CD4-positive, alpha-beta T cell treated with Interferon gamma for 1 hour (primary cell): ENCODE measurements at places on chromosomes 11 and 22.

DNA sequence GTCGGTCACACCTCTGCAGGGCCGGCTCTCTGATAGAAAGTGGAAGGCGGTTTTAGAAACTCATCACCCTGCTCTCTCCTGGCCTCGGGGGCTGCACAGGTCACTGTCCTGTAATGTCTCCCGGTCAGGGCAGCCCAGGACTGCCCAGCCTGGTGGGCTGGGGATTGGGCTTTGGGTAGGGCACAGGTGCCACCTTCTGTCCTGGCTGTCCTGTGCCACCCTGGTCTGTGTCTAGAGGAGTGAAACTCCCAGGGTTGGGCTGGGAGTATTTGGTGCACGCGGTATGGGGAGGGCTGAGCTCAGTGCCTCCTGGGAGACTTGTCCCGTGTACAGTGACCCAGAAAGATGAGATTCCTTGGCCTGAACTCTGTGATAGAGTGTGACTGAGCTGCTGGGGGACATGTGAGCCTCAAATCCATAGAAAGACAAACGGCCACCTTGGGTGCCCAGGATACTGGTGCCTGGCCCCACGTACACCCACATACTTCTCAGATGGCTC lies 17.8 kb downstream of the SART1 start:
- no peak for DNase-seq

DNA sequence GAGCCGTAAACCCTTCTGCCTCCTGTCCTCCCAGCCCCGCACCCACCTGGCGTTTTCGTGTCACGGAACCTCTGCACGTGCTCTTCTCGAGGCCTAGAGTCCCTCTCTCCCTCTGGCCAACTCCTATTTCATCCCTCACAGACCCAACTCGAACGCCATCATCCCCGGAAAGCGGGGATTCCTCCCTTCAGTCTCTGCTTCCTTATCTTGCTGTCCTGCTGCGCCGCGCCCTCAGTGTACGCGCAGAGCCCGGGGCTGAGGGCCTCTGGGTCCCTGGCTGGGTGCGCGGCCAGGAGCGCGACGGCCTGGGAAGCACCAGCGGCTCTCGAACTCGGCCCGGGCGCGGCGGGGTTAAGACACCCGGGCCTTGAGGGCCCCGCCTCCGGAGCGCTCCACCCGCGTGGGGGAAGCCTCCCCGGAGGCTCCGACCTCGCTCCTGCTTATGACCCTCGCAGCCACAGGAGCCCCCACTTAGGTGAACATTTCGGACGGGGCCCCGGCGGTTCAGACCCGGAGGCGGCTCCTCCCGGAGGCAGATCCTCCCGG lies 398 bp upstream of the ATG16L2 start:
- peak; percentile 82 for DNase-seq

DNA sequence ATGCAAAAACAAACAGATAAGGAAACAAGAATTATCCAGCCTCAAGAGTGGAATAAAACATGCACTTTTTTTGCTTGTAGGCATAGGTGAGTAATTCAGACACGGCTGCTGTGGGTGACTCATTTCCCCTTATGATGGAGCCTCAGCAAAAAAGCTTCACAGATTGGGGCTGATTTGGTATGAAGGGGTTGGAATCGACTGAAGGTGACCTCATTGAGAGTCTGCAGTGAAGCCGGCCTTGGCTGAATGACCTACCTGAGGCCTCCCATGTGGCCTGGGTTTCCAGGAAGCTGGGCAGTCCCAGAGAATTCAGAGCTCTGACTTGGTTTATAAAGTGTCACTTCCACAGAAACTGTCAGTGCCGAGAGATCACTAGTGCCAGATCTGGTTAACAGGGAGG lies 34.2 kb upstream of the VPREB1 start:
- DNase-seq = no peak

GRCh38 chr22:32175683-32176644 lies 16.9 kb upstream of the C22orf42 start:
- no peak for DNase-seq

DNA sequence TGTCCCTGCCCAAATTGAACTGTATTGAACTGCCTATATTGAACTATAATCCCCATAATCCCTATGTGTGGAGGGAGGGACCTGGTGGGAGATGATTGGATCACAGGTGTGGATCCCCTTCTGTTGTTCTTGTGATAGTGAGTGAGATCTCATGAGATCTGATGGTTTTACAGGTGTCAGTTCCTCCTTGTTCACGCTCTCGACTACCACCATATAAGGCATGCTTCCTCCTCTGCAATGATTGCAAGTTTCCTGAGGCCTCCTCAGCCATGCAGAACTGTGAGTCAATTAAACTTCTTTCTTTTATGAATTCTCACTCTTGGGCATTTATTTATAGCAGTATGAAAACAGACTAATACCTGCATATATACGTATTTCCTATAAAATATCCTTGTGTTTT lies 206.5 kb upstream of the PDGFD start:
- no peak for DNase-seq

DNA sequence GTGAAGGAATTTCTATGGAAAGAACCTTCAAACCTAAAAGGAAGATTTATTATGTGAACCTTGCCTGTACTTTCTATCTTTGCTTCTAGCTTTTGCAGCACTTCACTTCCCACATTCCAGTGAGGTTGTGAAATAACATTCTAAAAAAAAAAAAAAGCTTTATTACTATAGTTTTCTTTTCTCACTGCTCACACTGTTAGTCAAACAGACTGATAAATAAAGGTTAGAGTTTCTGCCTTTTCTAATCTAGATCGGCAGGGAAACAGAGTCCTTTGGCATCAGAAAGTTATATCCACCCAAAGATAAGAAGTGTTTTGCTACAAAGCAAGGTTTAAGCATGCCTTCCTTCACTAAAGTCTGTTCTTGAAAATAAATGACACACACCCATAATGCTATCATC lies 2.8 kb downstream of the AAMDC start:
- no peak for DNase-seq

GRCh38 chr22:29663180-29663821 lies 56.5 kb upstream of the CABP7 start:
- no peak for DNase-seq

DNA sequence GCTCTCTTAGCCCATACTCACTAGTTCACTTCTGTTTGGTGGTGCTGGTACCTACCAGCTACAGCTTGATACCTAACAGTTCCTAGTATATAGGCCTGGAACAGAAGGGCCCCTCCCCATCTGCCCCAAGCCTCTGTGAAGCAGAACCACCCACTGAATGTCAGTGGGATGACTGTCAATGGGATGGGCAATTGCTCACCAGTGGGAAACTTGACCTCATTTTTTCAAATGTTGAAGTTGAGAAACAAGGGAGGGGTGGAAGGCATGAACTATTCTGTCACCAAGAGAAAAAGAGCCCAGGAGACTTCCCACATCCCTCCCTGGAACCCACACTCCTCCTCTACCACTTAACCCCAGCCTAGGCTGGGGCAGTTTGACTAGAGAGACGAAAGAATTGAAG lies at the start of gene NLRP10:
NLRP10 (minus strand) TSS at position 62 of the 400 bp plus-strand sequence. CDS start 1,952 bp downstream, outside the sequence.
- no peak for DNase-seq

- no peak for DNase-seq
Observed at GRCh38 chr11:19873730-19874129, 161.1 kb downstream of the NAV2 start.

GRCh38 chr11:20873054-20873453 lies 203.7 kb downstream of the NELL1 start:
- DNase-seq = no peak

- no peak for DNase-seq
Observed at GRCh38 chr11:116030697-116031331, 526.6 kb upstream of the CADM1 start.

DNA sequence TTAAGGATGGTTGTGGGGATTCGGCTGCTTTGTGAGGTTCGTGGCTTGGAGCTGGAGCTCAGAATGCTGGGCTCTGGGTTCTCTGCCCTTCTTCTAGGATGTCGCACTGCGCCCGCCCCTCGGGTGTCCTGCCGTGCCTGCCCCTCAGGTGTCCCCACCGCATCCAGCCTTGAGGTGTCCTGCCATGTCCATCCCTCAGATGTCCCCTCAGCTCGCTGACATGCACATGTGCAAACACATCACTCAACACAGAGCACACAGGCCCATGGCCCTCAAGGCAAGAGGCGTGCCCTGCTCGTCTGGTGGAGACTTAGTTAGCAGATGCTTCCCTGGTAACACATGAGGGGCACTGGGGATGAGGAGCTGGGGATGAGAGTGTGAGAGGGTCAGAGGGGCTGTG lies 359.3 kb downstream of the TBC1D22A start:
- DNase-seq = no peak

GRCh38 chr11:106178361-106178760 lies 100.9 kb downstream of the AASDHPPT start:
- no peak for DNase-seq

DNA sequence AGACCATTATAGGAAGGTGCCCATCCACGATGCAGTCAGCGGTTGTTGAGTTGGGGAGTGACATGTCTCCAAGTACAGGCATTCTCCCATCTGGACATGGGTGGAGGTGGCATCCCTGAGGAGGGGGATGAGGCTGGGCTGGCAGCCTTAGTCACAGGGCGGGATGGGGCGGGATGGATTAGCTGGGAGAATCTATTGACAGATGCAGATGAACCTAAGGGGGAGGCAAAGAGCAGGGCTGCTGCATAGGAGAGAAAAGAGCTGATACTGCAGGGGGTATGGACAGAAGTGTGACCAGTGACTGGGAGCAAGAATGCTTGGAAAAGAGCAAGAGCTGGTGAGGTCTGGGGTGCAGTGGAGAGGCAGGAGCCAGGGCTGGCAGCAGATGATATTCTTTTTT lies 42.7 kb downstream of the SCN3B start:
- no peak for DNase-seq

DNA sequence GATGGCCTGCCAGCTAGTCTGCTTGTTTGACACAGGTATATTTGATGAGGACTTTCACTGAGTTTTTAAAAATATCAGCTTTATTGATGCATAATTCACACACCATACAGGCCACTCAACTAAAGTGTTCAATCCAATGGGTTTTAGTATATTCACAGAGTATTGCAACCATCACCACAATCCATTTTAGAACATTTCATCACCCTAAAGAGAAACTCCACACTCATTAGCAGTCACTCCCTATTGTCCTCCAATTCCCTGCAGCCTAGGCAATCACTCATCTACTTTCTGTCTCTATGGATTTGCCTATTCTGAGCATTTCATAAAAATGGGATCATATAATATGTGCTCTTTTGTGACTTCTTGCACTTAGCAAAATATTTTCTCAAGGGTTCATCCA lies 397.9 kb upstream of the NARS2 start:
- no peak for DNase-seq

DNA sequence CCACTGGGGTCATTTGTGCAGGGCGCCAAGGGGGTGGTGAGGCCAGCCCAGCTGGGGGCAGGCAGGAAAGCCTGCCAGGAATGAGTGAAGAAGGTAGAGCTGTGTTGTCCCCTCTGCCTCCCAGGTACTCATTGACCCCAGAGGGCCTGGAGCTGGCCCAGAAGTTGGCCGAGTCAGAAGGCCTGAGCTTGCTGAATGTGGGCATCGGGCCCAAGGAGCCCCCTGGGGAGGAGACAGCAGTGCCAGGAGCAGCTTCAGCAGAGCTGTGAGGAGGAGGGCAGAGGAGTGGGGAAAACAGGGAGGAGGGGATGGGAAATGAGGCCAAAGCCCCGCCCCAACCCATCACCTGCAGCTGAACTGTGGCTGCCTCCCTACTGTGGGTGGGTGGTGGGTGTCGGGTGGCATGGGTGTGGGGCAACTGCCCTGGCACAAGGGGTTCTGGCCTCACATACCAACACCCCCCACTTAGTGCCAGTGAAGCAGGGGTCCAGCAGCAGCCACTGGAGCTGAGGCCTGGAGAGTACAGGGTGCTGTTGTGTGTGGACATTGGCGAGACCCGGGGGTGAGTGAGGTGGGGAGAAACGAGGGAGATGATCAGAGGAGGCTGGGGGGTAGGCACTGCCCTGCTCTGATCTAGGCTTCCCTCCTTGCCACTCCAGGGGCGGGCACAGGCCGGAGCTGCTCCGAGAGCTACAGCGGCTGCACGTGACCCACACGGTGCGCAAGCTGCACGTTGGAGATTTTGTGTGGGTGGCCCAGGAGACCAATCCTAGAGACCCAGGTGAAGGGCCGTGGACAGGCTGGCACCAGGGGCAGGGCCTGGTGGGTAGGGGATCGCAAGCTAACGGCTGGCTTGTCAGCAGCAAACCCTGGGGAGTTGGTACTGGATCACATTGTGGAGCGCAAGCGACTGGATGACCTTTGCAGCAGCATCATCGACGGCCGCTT lies 3.0 kb downstream of the MUS81 start:
- no peak for DNase-seq

- no peak for DNase-seq
Observed at GRCh38 chr11:4680341-4680740, 17.3 kb downstream of the OR51E2 start.

GRCh38 chr11:71145988-71146824 lies 106.2 kb downstream of the SHANK2 start:
- no peak for DNase-seq

- no peak for DNase-seq
Observed at GRCh38 chr11:80155412-80156017, 714.7 kb upstream of the TENM4 start.

DNA sequence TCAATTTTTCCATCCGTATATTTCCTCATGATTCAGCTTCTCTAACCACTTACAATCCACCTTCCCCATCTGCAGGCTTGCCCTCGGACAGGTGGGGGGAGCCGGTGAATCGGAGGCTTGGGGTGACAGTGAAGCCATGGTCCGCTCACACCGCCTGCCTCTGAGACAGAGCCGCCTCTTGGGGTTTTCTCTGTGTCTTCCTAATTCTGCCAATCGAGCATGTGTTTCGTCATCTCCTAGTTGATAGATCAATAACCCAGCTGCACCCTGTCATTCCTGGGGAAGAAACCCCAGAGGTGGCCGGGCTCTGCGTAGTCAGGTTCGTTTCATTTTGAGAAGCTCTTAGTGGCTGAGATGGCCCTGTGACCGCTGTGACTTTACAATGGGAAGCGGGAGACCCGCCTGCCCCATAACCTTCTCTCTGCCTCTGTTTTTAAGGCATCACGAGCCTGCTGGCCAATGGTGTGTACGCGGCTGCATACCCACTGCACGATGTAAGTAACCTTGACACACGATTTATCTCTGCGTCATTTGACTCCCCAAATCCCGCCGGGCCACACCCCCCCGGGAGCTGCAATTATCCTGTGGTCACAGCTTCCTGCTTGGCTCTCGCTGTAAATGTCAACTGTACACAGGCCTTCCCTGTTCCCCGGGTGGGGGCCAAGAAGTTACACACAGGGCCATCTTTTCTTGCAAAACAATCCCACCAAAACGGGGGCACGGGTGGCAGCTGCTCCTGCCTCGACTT lies 33.3 kb downstream of the ANO1 start:
- DNase-seq = no peak

DNA sequence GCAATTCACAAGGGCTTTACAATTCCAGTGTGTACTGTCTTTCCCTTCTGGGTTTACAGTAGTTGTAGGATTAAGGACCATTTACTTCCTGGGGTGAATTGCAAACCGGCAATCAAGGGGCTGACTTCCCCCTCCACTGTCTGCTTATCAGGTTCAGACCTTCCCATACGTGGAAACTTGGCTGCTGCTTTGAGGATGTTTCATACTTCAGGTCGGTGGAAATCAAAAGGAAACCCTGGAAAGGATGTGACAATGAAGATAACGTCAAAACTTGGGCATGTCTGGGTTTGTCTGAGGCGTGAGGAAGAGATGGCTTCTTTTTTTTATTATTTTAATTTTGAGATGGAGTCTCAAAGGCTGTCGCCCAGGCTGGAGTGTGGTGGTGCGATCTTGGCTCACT lies 2.1 kb upstream of the RTCB start:
- no peak for DNase-seq
